ENCODE measurements at places on chromosomes 16 and 17.

- no peak for DNase-seq
Observed at GRCh38 chr16:86209202-86209601, 301.1 kb upstream of the FOXF1 start.

GRCh38 chr16:57774705-57775285, 27.5 kb downstream of the KIFC3 start:
- no peak for DNase-seq

DNA sequence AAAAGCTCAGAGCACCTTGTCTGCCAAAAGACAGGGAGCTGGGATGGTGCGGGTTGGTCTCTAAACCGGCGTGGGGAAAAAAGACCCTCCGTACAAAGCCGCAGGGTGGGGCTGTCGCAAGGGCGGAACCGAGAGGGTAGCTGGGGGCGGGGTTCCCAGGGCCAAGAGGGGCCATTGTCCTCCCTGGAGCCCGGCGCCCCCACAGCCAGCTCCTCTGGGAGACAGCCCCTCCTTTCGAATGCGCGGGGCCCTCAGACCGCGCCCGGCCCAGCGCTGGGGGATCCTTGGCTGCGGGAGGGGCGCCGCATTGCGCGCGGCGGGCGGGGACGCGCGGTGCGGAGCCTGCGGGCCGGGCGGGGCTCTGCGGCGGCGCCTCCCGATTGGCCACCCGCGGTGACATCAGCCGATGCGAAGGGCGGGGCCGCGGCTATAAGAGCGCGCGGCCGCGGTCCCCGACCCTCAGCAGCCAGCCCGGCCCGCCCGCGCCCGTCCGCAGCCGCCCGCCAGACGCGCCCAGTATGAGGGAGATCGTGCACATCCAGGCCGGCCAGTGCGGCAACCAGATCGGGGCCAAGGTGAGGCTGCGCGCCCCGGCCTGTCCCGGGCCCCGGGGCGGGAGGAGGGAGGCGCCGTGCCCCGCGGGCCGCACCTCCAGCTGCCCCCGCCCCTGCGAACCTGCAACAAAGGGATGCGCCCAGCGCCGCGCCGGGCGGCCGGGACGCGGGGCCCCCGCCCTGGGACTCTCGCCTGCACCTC, at the start of gene TUBB3:
Gene TUBB3, plus strand, starts transcription at position 459 of the 756 bp plus-strand sequence. Its CDS starts 60 bp downstream, at position 519.
- peak; percentile 47 for DNase-seq

DNA sequence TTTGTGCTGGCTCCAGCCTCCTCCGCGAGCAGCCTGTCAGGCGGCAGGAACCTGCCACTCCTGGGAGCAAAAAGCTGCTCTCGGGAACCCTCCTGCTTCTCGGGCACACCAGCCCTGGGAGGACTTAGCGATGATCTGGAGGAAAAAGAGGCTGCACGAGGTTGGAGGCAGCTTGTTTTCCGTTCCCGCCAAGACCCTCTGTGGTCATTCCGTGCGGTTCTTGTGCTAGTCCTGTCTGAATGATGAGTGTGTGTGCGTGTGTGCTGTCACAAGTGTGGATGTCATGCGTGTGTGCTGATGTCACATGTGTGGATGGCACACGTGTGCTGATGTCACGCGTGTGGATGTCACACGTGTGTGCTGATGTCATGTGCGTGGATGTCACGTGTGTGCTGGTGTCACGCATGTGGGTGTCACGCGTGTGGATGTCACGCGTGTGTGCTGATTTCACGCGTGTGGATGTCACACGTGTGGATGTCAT, 150.0 kb downstream of the NPIPB11 start:
- DNase-seq, result no peak

DNA sequence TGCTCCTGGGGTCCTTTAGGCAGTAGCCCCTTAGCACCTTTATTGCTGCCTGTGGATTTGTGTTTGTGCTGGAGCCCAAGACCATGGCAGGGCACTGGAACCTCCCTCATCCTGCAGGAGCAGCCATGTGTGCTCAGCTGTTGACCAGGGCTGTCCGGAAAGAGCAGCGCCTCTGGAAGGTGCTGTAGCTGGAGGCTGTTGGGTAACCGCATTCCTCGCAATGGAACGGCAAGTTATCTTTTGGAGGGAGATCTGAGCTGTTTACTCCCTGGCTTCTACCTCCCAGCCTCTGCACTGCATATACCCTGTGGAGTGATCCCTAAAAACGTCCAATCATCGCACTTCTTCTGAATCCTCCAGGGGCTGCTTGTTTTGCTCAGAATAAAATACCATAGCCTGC, 291.0 kb downstream of the SNX29 start:
- no peak for DNase-seq

GRCh38 chr17:45149037-45149668, 878 bp downstream of the HEXIM1 start:
- DNase-seq, result peak; percentile 67

- peak; percentile 44 for DNase-seq
Observed at GRCh38 chr17:74852237-74853047, 7.2 kb downstream of the GRIN2C start.

GRCh38 chr17:57966875-57967274, 11.7 kb upstream of the CUEDC1 start:
- no peak for DNase-seq

DNA sequence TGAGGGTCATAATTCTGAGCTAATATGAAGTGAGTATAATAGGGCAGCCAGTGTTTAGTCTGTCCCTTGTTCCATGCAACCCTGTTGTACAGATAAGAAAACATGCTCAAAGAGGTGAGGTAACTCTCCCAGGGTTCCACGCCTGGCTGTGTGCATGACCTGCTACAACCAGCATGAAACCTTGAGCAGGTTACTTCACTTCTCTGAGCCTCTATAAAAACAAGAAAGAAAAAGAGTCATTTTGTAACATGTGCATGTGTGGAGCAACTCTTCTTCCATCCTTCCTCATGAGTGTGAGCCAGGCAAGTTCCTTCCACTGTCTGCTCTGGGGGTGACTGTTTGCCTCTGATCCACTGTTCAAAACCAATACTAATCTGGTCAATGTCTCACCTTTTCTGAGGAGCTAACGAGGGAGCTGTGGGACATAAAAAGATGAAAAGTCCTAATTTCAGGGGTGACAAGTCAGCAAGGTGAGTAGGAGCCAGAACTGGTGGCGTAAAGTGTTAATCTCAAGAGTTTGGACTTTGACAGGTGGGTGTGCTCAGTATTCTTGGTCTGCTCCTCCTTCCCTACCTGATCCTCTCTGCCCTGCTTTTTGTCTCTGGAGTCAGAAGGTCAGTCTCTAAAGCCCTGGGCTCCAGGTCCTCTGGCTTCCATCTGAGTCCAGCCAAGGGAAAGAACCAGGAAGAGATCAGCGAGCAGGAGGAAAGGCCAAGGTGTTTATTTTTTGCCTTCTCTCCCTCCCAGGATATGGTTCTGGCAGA, 21.5 kb downstream of the GFOD2 start:
- DNase-seq, result no peak

- DNase-seq, result no peak
Observed at GRCh38 chr16:4663777-4664465, 29.4 kb upstream of the NUDT16L1 start.

- no peak for DNase-seq
Observed at GRCh38 chr17:66367107-66367506, 64.7 kb downstream of the PRKCA start.

DNA sequence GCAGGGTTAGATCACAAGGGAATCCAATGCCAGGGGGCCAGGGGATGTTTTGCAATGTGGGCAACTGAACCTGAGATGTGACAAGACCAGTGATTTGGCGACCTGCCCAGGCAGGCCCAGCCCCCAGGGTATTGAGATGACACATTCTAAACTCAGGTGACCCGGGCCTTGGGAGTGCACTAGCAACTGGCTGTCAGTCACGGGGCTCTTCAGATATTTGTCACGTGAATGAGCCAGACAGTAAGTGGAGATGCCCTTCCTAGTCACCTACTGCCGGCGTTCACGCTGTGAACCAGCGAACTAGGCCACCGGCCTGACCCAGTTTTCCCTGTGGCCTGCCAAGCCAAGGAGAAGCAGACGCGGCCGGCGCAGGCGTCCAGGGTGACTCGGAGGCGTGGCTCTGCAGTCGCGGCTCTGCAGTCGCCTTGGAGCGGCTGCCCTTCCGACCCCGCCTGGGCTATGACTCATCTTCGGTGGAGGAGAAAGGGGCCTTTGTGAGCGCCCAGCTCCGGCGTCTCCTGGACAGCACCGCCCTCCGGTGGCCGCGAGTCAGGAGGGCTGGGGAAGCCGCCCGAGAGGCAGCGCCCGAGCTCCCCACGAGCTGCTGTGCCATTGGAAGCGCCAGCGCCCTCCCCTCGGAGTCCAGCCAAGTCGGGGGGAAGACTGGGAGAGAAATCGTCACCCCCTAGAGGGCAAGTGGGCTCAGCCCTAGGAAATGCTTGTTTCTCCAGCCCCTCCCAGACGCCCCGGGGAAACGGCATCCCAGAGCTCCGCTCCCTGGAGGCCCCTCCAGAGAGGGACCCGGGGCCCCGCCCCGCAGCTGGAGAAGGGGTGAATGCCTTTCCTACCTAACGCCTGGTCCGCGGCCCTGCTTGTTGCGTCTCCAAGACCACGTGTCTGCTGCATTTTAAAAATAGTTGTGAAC, 38.8 kb downstream of the WSB1 start:
- DNase-seq, result peak; percentile 89

DNA sequence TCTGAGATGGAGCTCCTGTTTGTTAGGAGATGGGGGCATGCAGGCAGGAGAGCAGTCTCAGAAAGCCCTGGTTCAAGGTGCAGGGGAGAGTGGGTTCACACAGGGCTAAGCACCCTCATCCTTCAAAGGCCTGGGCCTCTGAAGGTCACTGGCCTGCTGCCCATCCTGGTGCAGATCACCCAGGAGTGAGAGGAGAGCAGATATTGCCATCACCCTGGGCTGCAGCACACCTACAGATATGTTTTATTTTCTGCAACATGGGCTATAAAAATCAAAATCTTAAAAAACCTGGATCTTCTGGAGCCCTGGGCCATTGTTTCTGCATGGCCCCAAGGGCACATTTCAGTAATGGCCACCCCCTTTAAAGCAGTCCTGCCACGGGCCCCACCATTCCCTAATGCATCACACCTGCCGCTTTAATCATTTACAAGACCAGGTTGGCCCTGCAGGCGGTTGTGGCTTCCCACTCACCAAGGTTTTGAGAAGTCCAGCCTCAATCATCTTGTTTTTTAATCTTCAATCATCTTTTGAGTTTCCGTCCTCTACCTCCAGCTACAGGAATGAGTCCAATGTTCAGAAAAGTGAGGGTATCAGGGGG, 20.4 kb upstream of the NUP93 start:
- no peak for DNase-seq

GRCh38 chr17:17350491-17351355, 47.5 kb downstream of the NT5M start:
- peak; percentile 39 for DNase-seq

- no peak for DNase-seq
Observed at GRCh38 chr17:37519251-37519985, 29.7 kb downstream of the DUSP14 start.

GRCh38 chr17:75130632-75131277, 787 bp downstream of the NT5C start:
- peak; percentile 43 for DNase-seq

- DNase-seq, result no peak
Observed at GRCh38 chr16:30358577-30358936, 3.4 kb upstream of the CD2BP2 start.

DNA sequence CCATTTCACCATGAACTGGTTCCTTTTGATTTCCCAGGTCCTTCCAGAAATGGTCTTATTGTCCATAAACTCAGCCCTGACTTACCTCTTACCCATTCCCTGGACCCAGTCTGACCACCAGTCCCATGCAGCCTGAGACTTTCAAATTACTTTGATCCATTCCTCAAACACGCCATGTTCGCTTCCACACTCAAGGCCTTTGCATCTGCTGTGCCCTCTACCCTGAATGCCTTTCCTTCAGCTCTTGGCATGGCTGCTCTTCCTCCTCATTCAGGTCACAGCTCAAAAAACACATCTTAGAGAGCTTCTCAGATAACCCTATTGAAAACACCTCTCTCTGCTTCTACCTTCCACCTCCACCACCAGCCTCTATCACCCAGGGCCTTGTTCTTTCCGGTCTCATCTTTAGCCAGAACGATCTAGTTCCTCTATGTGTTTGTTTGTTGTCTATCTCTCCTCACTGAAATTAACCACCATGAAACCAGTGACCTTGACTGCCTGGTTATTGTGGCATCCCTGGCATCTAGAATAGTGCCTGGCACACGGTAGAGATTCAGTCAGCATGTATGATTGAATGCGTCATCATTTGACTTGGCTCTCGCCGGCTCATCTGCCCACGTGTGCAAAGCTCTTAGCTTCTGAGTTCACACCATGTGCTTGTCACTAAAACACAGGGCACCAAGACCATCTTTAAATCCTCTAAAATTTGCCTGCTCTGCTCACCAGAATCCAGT, 12.8 kb downstream of the CRYM start:
- no peak for DNase-seq

GRCh38 chr17:80208050-80208449, 12.1 kb downstream of the SGSH start:
- DNase-seq, result no peak

- DNase-seq, result no peak
Observed at GRCh38 chr16:87125206-87126155, 191.7 kb downstream of the C16orf95 start.

- peak; percentile 41 for DNase-seq
Observed at GRCh38 chr16:14070877-14071575, at the start of gene MRTFB. Gene MRTFB (plus strand): TSS chr16:14071319. CDS start chr16:14140607, 69,288 bp downstream.

- no peak for DNase-seq
Observed at GRCh38 chr17:40027614-40028012, 12.4 kb downstream of the CSF3 start.

- peak; percentile 52 for DNase-seq
Observed at GRCh38 chr16:66539623-66540469, 10.1 kb downstream of the TK2 start.

DNA sequence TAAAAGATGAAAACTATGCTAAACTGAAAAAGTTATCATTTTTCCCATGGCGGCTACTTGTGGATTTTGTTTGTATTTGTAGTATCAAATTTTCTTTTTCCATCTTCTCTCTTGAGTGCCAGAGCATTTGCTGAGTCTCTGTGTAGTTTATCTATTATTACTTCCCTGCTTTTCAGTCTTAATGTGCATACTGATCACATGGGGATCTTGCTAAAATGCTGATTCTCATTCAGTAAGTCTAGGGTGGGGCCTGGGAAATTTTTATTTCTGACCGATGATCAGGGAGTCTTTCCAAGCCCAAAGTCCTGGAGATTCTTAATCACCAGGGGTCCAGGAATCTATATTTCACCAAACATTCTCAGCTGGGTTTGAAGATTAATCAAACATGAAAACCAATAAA, 189.0 kb upstream of the GOT2 start:
- no peak for DNase-seq

- peak; percentile 75 for DNase-seq
Observed at GRCh38 chr16:24516900-24517669, 22.3 kb upstream of the RBBP6 start.

Data from bronchial epithelial cell (primary cell).